Osteoblast (primary cell): ENCODE measurements at places on chromosomes 11 and 22. TPM values are rescaled to one million over a fixed set of nuclear protein-coding genes. Genes with fewer than 3 reads are reported as not detected.

Gene FANCF
- total RNA-seq, result 11.5 and 13.4 TPM in 2 replicates

Gene KRTAP5-1
- total RNA-seq, result not detected in 2 replicates

Gene VPREB1
- total RNA-seq, result not detected in 2 replicates

Gene MEI1
- 0.29 and 0.36 TPM in 2 replicates for total RNA-seq

Gene DMC1
- 2.7 and 3.3 TPM in 2 replicates for total RNA-seq

Gene ANGPTL5
- 1.2 and 1.8 TPM in 2 replicates for total RNA-seq

Gene PLAAT4
- 18.9 and 26.1 TPM in 2 replicates for total RNA-seq

Gene TESMIN
- not detected in 2 replicates for total RNA-seq

Gene SCT
- not detected in 2 replicates for total RNA-seq

GRCh38 chr22:49014227-49015201 is 813.2 kb downstream of the BRD1 start:
- peak; percentile 47 for DNase-seq

- DNase-seq, result peak; percentile 93
Observed at GRCh38 chr22:26172389-26172990, 3.2 kb downstream of the SEZ6L start.

DNA sequence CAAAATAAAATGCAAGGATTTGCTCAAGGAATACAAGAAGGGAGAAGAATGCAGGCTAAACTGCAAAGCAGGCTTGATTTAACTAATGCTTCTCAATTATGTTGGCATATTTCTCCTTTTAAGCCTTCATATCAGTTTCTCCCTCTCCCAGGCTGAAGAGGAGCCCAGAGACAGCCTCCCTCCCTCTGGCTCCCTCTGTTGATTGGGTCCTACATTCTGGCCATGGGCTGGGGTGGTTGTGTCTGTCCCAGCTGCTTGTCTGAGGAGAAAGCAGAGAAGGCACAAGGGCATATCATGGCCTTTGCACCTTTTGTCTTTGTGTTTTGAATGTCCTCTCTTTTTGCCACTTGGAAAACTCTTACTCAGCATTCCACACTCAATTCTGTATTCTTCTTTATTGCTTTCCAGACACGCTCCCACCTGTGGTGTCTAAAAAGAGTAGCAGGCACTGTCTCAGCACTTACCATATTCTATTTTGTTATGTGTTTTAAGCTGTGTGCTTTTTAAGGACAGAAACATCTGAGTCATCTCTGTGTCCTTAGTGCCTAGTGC is 77.4 kb downstream of the INSC start:
- DNase-seq, result no peak

DNA sequence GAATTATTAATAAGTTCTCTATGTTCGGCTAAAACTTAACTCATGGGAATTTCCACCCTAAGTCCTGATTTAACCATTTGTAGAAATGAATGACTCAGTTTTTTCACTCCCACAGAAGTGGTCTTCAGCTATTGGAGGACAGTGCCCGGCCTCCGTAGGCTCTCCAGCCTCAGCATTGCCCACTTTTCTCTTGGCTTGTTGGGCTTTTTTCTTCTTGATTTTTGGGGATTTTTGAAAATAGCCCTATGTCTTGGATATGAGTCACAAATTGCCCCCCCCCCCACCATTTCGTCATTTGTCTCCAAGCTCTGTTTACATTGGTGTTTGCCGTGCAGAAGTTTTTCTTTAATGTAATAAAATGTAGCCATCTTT is 66.7 kb downstream of the PACS1 start:
- no peak for DNase-seq

DNA sequence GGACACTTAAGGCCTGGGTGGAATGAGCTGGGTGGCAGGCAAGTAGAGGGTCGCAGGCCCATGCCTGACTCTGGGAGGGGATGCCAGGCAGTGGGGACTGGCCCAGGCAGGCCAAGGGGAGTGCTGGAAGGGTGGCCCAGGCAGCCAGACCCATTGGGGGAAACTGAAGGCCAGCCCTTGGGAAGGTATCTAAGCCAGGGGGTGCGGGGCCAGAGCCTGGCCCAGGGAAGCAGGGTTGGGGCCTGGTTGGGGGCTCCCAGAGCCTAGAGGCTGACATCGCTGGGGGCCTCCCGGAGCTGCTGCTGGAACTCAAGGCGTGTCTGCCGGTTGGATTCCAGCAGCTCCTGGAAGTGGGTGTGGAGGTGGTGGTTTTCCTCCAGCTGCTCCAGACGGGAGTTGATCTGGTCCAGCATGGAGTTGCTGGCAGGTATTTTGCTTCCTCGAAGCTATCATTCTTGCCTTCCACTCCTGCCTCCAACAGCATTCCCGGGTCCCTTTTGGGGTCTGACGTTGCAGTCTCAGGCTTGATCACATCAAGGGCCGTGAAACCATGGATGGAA is 35.3 kb upstream of the XBP1 start:
- no peak for DNase-seq

DNA sequence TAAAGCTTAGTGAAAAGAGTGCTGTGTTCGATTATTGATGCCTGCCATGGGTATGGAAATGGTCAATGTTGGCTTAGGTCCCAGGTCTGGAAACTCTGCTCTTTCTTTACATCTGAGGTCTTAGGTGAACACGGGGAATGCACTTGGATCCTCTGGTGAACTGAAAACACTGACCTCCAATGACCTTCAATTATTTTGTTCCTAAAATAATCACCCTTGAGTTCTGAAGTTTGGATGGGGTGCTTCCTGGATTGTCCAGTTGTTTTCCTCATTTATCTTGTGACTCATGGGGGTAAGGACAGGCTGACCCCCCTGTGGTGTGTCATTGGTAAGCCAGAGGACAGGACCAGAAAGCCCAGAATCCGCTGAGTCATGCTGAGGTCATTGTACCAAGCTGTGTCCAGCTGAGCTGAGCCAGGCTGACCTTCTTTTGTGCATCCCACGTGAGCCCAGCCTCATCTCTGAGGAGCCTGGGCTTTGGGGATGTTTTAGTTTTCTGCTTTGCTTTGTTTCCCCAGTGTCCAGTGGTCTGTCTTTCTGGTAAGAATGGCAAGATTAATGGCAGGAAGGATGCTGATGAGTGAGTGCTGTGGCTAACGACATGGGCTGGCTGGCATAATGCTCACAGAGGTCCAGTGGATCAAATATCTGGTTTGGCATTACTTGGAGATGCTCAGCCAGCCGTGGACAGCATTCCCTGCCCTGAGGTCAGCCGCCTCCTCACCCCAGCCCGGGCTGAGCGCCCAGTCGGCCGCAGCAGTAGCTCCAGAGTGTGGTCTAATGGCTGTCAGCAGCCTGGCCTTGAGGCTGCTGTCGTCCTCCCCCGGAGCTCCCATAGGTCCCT is 35.6 kb downstream of the AMPD3 start:
- peak; percentile 99 for DNase-seq

DNA sequence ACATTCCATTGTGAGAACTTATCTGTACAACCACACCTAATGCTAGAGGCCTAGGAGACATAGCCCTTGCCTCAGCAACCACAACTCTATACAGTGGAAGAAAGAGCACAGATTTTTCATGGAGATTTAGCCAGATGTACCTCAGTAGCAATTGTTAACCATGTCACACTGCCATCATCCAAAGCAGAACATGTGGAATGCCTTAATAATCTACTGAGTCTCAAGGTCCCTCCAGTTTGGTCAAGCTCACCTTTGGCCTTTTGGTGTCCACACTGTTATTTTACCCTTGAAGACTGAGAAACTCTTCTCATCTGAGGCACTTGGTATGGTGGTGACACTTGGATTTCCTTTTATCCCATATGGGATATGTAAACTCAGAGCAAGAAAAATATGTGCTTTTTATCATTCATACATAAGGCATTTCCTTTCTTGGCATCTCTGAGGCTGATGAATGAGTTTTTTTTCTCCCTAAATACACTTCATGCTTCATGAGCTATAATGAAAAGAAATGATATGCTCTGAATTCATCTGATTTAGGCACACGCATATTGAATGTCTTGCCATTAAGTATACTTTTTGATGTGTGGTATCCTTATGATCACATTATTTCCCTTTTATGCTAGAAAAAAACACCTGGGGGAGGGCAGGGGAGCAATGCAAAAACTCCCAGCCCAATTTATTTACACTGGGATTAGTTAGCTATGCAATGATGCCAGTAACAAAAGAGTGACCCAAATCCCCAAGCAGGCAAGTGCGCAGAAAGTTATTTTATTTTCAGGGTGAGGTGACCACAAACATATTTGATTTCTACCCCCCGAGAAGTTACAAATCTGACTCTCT is 63.3 kb upstream of the ME3 start:
- peak; percentile 92 for DNase-seq

- DNase-seq, result no peak
Observed at GRCh38 chr11:92130421-92130831, 94.2 kb upstream of the FAT3 start.

DNA sequence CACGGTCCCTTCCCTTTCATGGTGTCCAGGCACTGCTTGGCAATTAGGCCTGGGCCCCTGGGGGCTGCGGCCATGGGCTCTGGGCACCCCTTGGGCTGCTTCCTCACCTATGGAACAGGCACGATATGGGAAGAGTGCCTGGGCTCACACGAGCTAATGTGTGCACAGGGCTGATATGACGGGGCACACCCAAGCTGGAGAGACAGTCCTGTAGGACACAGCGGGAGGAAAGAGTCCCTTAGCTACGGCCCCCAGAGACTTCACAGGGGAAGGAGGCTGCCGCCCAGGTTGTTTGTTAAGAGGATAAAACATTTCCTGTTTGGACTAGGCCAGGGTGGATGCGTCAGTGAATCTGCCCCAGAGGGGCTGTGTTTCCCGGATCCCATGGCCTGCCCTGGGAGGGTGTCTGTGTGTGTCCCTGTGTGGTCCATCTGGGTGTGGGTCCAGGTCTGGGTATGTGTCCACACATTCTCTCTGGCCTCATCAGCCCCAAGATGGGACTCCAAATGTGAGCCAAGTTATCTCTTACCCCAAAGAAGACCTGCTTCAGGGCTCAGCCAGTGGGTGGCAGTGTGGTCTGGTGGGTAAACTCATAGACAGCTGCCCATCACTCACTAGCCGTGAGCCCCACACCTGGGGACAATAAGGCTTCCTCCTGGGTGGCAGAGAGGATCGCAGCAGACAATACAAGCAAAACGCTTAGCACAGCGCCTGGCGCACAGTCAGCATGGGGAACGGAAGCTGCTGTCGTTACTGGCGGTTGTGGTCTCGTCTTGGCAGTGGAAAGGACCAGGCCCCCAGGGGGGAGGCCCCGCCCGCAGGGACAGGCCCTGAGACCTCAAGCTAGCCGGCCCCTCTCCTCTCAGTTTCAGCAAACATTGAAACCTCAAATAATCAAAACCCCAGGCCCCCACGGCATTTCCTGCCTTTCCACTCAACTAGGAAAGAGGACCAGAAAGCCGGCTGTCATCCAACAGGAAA is 3.2 kb upstream of the EMID1 start:
- peak; percentile 93 for DNase-seq

DNA sequence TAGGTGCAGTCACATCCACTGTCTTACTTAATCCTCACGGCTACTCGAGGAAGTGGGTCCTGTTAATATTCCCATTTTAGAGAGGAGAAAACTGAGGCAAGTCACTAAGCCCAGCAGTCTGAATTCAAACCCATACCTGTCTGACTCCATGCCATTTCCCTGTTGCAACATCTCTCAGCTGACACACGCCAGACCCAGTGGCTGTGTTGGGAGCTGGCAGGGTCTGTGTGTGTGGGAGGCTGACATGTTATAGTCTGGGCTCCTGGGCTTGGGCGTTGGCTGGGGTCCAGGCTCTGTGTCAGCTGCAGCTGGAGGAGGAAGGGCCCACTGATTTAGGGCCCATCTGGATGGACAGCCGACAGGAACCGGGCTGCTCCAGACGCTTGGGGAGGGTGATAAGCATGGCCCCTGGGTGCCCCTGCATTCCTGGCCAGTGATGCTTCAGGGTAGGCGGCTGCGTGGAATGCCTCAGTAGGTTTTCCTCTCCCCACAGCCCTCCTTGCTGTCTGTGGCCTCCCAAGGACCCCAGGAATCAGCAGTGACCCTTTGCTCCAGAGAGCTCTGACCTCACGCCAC is 562.5 kb downstream of the MN1 start:
- DNase-seq, result peak; percentile 94

DNA sequence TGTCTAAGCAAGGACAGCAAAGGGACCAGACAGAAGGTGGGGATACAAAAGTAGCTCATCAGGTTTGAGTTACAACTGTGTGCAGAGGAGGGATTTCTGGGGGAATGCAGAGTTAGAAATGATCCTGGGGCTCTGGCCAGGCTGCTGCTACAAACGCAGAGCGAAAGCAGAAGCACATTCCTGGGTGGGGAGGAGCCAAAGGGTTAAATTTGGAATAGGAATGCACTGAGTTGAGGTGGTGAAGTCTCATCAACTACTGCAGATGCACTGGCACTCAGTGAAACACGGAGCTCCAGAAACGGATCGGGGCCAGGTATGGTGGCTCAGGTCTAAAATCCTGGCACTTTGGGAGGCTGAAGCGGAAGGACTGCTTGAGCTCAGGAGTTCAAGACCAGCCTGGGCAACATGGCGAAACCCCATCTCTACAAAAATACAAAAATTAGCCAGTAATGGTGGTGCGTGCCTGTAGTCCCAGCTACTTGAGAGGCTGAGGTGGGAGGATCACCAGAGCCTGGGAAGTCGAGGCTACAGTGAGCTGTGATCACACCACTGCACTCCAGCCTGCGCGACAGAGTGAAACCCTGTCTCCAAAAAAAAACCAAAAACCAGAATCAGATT is 3.2 kb downstream of the CHKA start:
- peak; percentile 64 for DNase-seq

GRCh38 chr22:36910461-36910860 is 3.0 kb upstream of the CSF2RB start:
- DNase-seq, result no peak

- DNase-seq, result no peak
Observed at GRCh38 chr11:78961937-78962701, 387.5 kb upstream of the NARS2 start.

DNA sequence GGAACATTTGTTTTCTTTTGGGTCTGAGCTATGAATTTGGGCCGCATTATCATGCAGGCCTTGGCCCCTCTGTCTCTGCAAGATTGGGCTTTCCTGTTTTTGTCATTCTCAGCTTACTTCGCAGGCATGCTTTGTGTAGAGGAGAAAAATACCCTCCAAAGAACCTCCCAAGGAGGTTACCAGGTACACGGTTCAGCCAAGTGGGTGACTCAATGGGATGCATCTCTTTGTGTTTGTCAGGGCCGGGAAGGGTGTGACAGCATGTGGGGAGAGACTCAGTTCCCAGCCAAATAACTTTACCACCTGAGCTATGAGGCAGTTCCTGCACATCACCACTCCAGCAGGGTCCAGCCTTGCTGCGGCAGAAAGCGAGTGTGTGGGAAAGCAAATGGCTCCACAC is 47.8 kb upstream of the CLDN5 start:
- no peak for DNase-seq

GRCh38 chr22:42869888-42870480 is 12.9 kb upstream of the ARFGAP3 start:
- DNase-seq, result peak; percentile 57

DNA sequence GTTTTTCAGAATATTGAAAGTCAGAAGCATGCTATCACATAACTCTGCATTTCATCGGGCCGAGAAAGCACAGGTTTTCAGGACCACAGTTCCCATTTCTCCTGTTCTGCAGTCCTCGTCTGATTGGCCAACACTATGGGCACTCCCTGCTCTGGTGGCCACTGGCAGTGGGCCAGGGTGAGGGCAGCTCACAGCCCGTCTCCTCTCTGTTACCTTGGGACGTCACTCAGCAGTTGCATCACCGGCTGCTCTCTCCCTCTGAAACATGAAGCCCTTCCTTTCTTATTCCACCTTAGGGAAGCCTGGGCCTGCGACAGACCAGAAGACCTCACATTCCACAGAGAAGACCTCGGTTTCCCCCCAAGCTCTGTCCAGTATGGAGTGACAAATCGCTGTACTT is 11.4 kb upstream of the MICAL3 start:
- DNase-seq, result no peak

GRCh38 chr22:27097506-27097905 is 440.1 kb downstream of the MIAT start:
- DNase-seq, result no peak

- peak; percentile 38 for DNase-seq
Observed at GRCh38 chr22:35987487-35987886, 41.1 kb downstream of the RBFOX2 start.

GRCh38 chr22:27810609-27811151 is 9.1 kb upstream of the MN1 start:
- DNase-seq, result peak; percentile 77
